ENCODE measurements at places on chromosomes 1 and 21.

DNA sequence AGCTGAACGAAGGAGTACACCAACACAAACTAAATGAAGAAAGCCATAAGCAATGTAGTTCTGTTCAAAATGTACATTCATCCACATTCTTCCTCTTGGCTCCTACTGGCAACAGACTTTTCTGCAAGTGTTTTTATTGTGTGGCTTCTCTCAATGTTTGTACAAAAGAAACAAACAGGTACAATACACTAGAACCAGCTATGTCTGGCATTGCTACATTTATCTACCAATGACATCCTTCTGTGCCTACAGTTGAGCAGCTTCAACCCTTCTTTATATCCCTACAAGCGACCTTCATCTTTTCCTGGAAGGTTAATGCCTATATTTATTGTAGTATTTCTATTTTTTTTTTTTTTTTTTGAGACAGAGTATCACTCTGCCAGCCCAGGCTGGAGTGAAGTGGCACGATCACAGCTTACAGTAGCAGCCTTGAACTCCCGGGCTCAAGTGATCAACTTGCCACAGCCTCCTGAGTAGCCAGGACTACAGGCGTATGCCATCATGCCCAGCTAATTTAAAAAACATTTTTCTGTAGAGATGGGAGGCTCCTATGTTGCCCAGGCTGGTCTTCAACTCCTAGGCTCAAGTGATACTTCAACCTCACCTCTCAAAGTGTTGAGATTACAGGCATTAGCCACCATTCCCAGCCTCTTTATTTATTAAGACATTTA lies 89.3 kb downstream of the ASH1L start:
- DNase-seq, result no peak

GRCh38 chr1:189212606-189213005 lies 1265.1 kb downstream of the BRINP3 start:
- DNase-seq, result no peak

- DNase-seq, result no peak
Measured at GRCh38 chr1:22579541-22580155, 16.4 kb downstream of the EPHA8 start.

GRCh38 chr1:212633161-212633560 lies 24.6 kb downstream of the ATF3 start:
- DNase-seq, result no peak

DNA sequence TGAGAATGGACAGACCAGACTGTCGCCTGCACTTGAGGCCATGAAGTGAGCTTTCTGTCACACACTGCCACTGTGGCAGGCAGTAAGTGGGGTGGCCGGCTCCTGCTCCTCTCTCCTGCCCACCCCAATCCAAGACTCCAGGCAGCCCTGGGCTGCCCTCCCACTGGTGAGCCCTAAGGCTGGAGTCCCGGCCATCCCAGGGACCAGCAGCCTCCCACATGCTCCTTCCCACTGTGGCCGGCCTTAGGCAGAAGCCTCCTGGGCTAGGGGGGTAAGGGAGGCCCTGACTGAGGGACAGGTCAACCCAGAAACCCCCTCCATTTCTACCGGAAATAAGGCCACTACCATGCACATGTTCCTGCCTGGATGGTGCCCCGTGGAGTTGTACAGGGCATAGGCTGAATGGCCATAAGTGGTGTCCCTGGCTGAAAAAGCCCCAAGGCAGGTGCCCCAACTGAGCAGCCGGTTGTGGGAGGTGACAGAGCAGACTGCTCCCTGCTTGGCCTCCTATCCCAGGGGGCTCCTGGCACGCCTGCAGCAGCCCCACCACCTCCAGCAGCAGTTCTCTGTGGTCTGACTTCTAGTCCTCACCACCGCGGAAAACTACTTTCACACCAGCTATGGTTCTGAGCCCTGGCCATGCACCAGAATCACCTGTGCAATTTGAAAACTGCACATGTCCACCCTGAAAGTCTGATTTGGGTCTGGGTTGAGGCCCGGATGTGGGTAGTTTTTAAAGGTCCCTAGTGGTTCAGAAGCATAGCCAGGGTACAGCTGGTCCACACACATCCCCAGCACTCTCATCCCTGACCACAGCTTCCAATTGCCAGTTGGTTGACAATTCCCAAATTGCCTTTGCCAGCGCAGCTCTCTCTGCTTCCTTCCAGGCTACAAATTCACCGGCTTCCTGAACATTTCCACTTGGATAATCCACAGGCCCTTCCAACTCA lies 1.6 kb upstream of the ARTN start:
- no peak for DNase-seq

DNA sequence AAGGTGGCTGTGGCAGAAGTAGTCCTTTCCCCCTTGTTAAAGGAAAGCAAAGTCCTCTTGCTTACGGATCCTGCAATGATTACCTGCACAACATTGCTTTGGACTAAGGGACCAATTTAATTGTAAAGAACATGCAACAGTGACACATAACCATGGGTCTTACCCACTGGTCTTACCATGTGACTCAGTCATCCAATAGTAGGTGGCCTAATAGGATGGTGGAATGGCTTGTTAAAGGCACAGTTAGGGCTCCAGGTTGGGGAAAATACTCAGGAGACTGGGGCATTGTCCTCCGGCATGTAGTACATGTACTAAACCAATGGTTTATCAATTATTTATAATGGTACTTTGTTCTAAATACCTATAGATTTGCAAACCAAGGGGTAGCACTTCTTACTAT lies 2.1 kb upstream of the YIPF1 start:
- no peak for DNase-seq

DNA sequence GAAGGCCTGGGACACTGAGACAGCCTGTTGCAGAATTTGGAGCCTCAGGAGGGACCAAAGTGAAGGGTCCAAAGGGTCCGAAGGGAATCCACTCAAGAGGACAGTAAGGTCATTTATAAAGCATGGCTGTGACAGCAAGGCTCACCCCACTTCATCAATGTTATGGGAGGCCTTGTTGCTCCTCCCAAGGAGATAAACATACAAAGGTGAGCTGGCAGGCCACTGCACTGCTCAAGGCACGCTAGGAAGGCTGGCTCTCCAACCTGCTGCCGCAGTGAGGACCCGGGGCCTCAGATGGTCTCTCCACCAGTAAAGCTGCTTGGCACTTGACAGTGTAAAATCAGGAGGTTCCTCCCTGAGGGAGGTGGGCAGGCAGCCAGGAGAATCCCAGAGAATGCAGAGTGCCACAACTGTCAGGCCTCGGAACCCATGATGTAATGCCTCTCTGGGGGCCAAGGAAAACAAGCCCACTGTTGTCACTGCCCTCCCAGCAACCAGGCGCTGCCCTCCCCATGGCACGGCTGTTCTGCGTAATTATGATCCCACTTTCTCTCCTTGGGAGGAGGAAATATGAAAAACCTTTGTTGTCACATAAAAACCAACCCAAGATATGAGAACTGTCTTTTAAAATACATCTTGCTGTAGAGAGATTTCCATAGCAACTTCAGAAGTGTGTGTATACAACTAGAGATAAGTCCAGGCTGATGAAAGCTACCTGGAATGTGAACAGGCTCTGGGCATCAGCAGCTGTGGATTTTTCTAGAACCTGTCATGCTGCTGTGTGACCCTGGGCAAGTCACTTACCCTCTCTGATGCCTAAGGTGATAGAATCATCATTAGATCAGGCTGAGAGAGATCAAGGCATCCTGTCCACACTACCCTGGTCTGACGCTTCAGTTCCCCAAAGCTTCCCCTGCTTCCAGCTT lies 102.5 kb downstream of the KCNN3 start:
- peak; percentile 39 for DNase-seq

- DNase-seq, result peak; percentile 40
Measured at GRCh38 chr1:218330043-218330623, 15.0 kb upstream of the TGFB2 start.

DNA sequence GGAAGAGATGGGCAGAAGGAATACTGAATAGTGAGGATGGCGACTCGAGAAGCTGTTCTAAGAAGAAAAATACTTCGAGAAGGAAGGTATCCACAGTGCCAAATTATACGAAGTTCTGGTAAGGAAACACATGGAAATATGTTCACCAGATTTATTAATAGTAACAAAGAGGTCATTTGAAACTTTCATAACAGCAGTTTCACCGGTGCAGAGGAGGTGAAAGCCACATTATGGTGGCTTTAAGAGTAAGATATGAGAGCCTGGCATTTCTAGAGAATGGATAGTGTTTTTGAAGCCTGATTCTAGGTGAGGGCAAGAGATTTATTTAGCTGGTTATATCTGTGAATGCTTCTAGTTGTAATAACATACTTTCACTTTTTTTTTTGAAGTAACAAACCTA lies 56.2 kb downstream of the DPYD start:
- no peak for DNase-seq

- DNase-seq, result no peak
Measured at GRCh38 chr1:32232558-32233304, 10.5 kb downstream of the EIF3I start.

- DNase-seq, result no peak
Measured at GRCh38 chr1:44682883-44683265, 8.4 kb downstream of the ARMH1 start.

DNA sequence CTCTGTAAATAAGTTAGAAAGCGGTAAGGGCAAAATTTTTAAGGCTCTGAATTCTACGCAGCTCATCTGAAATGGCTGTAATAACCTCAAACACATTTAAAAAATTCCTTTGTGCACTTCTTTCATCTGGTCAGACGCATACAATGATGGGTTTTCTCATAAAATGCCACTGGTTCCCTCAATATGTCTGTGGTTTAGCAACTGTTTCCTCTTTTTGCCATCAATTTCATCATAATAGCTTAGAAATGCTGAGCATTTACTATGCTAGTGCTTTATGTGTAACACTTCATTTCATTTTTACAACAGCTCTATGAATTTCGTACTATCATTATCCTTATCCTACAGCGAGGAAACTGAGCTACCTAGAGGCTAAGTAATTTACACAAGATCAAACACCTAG lies 35.3 kb upstream of the DMRTA2 start:
- no peak for DNase-seq

DNA sequence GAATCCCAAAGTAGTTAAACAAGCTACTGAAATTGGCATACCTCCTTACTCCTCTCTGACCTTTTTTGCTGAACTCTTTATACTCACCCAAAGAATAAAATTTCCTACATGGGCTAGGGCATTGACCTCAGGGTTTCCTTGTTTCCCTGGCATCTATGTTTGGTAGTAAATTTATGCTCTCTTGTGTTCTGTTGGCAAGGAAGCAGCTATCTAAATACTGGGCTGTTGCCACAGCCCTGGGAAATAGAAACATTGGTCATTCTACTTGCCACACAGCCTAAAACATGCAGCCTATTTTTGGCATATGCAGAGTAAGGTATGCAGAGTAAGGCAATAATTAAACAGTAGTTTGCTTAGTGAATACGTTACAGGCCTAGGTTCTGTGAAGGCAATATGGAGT lies 351.4 kb downstream of the HLX start:
- peak; percentile 61 for DNase-seq

DNA sequence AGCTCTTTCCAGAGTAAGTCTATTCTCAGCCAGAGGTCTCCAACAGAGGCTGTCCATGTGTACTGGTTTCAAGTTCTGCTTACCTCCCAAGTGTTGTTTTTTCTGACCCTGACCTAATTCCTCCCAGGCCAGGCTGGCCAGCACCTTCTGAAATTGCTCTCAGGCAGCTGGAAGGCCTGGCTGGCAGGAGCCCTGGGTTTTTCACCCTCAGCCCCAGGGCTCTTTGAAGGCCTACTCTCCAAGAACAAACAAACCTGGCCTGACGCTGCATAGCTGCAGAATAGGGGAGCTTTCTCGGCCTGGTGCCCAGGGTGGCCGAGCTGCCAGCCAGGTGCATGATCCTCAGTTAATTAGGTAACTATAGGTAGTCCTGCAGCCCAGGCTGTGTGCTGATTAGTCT lies 147.5 kb downstream of the CACNA1E start:
- no peak for DNase-seq

DNA sequence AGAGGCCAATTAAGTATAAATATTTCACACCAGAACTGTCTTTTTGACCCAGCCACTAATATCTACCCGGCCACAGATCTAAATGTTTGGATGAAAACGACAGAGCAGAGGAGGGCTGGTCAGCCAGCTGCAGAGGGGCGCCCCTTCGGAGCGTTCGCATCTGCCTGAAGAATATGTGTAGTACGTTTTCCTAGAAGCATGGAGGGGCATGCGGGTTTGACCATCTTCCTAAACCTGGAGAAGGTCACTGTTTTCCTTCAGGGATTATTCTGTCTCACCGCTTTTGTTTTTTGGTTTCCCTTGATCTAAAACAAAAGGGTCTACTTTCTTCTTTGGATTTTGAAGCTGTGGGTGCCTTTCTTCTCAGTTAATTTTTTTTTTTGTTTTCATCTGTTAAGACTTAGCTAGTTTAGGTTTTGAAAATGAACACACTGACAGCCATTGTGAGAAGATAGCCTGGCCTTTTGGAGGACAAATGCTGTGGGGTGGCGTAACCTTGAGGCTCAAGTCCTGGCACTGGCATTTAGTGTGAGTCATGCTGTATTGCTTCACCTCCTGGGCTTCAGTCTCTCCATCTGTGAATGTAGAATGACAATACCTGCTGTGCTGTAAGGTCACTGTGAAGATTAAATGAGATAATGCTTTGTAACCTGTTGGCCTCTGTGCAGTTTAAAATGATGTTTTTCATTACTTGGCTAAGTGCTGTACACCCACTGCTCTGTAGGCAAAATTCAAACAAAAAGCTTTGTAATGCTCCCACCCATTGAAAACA lies 74.1 kb upstream of the IRF2BP2 start:
- peak; percentile 29 for DNase-seq

- no peak for DNase-seq
Measured at GRCh38 chr21:41596241-41596925, 88.4 kb upstream of the TMPRSS2 start.

DNA sequence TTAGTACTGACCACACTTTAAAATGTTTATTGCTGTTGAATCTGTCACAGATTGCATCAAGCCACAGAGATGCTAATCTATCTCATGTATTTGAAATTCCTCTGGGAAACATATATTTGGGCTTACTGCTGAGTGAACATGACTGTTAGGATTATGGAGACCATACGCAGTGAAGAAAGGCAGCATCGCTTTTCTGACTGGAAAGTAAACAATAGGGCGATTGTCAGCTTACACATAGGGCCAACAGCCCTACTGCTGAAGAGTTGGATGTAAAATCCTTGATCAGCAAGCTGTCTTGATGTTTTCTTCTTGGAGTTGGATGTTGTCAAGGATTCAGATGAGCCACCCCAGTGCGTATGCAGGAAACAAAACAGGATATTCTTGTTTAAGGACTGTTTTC lies 368.7 kb upstream of the ADGRL2 start:
- no peak for DNase-seq

DNA sequence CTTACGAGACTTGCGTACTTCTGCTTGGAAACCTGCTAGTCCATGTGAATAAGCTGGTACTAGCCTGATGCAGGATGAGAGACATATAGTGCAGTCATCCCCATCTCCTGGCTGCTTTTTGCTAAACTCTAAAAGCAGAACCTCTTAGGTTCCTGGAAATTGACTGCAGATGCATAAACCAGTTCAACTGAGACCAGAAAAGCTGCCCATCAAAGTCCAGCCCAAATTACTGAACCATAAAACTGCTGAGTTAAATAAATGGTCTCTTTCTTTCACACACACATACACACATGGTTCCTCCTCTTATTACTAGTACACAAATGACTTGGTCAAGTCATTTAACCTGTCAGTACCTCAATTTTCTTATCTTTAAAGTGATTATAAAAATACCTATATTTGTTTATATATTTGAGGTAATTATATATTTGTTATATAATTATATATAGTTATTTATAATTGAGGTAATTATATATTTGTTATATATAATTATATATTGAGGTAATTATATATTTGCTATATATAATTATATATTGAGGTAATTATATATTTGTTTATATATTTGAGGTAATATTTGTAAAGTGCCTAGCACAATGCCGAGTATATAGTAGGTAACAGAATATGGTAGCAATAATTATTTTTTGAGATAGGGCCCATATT lies 25.2 kb upstream of the RABGAP1L start:
- no peak for DNase-seq
